Hepatocyte (in vitro differentiated cells): ENCODE measurements at places on chromosomes 2 and 18. TPM values are rescaled to one million over a fixed set of nuclear protein-coding genes. Genes with fewer than 3 reads are reported as not detected.

The STK11IP gene
- 16.7 and 18.0 TPM in 2 replicates for total RNA-seq

The DYSF gene
- 0.90 and 2.8 TPM in 2 replicates for total RNA-seq

GRCh38 chr2:173818285-173818684 lies 146.9 kb downstream of the SP3 start:
- no peak overlapping the region for H3K4me3 ChIP-seq

DNA sequence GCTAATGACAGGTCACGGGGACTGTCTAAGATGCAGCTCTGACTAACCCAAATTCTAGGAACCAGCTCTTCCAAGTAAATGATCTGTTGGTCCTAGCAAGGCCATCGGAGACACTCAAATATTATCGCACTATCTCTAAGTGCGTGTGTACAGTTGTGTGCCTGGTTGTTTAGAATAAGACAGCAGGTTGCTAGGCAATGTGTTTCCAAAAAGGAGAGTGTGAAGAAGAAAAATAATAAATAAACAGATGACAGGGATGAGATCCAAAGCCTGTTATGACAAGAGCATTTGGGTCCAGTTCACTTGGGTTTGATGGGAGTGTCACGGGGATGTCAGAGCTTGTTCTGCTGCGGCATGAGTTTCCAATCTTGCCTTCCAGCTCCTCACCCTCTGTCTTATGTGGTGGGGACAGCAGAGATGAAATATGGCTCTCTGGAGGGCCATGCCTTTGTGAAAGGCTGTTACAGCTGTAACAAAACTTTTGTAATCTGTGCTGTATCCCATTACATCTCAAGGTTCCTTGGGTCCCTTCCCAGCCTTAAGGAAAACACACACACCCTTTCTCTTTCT lies 127.5 kb upstream of the TNP1 start:
- no peak overlapping the region for H3K4me3 ChIP-seq
- DNase-seq: no peak
- H3K27ac ChIP-seq: no peak overlapping the region
- no peaks in the 10 kb centered on the region for H3K36me3 ChIP-seq
- H3K4me1 ChIP-seq: no peaks in the 10 kb centered on the region

- peaks cover 7% of the 10 kb centered on the region for H3K27me3 ChIP-seq
- no peak overlapping the region for H3K4me3 ChIP-seq
- no peaks in the 10 kb centered on the region for H3K36me3 ChIP-seq
- no peak for DNase-seq
These were observed 6.0 kb downstream of the SOX11 start for GRCh38 chr2:5698134-5698533.

DNA sequence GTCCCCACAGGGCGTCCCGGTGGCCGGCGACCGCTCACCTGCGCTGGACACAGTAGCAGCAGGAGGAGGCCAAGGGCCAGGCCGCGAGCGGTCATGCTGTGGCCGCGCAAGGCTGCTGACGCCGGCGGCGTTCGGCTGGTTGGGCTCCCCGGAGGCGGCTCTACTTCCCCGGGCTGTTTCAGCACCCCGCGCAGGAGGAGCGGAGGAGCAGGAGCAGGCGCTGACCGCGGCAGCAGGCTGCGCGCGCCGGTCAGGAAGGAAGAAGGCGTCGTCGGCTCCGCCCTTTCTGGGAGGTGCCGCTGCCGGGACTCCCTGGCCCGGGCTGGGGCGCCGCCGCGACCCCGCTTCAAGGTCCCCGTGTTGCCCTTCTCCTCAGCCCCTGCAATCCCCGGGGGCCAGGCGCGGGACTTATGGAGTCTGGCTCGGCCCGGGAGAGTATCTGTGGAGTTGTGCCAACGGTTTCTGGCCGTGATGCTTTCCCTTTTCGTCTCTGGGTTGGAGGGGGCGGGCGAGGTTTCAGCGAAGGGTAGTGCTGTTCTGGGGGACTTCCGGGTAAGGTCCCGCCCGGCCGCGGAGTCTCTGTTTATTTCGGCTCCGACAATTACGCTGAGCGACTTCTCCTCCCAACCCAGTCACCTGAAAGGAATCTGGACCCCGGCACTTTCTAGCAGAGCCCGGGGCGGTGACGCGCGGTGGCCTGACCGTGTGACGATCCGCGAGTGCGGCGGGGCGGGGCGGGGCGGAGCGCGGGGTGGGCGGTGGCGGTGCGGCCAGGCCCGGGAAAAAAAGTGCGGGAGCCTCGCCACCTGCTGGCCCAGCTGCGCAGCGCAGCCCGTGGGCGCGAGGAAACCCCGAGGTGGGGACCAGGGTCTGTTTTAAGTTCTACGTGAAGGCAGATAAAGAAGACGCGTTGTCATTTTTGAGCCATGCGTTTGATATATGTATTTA lies at the start of gene NPC1:
Gene NPC1, minus strand, starts transcription at position 258 of the 948 bp plus-strand sequence. Its CDS starts 163 bp downstream, at position 95.
- H3K4me3 ChIP-seq: peak within 1 kb of the TSS; percentile 93
- peak within 1 kb of the TSS; percentile 100 for H3K27ac ChIP-seq
- H3K27me3 ChIP-seq: no peaks in the 10 kb centered on the region
- peaks cover 22% of the 10 kb centered on the region for H3K4me1 ChIP-seq
- H3K36me3 ChIP-seq: no peaks in the 10 kb centered on the region

DNA sequence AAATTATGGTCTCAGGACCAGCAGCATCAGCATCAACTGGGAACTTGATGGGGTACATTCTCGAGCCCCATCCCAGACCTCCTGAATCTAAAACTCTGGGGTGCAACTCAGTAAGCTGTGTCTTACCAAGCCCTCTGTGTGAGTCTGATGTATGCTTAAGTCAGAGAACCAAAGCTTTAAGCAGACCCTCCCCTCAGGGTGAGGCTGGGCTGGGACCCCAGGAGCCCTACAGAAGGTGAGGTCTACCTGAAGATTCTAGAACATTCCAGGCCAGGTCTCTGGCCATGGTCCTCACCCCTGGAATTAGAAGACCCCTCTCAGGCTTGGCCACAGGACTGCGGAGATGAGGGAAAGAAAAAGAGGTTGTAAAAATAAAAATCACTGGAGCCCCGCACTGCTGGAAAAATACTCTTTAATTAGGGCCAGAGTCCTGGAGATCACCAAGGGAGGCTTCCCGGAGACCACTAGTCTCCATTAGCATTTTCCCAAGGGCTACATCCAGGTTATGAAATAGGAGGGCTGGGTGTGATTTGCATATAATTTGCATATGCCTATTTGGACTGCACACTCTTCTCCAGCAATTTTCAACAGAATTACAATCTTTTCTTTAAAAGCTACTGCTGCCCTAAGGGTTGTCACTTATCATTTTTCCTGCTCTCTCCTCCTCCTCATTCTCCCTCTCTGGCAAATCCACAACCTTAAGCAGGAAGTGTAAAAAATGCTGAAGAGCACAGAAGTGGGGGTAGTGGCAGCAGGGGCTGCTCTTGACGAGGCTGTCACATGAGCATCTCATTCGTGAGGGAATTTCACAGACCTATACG lies 100.2 kb downstream of the ZBTB7C start:
- H3K36me3 ChIP-seq: no peaks in the 10 kb centered on the region
- H3K27me3 ChIP-seq: no peaks in the 10 kb centered on the region

GRCh38 chr2:178006710-178007109 lies 65.9 kb downstream of the PDE11A start:
- H3K4me3 ChIP-seq: no peak overlapping the region
- H3K4me1 ChIP-seq: no peaks in the 10 kb centered on the region
- DNase-seq: no peak

DNA sequence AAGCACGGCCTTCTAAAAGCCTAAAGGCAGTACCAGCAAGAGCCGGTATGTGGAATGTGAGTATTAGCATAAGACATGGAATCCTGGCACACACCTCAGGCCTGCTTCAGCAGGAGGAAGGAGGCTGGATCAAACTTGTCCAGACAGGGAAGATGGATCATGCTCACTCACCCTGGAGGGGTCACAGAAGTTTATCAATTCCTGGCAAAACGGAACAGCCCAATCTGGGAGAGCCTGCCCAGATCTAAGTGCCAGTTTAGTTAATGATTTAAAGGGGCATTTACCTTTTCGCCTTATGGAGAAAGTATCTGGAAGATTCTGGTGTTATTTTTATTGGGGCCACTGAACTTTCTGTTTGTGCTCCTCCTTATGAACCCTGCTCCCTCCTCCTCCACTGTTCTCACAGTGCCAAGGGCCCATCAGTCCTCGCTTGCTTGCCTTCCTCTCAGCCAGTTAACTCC lies 58.3 kb upstream of the NFE2L2 start:
- no peak for DNase-seq
- H3K36me3 ChIP-seq: no peaks in the 10 kb centered on the region
- H3K27ac ChIP-seq: no peak overlapping the region
- H3K4me3 ChIP-seq: no peak overlapping the region
- H3K27me3 ChIP-seq: no peaks in the 10 kb centered on the region

- no peak for DNase-seq
- no peak overlapping the region for H3K27ac ChIP-seq
- H3K36me3 ChIP-seq: no peaks in the 10 kb centered on the region
These were observed 118.3 kb upstream of the FAM136A start for GRCh38 chr2:70420143-70420542.
